Breast epithelium (tissue), 4 donors: ENCODE measurements at places on chromosomes 2 and 18. TPM values are rescaled to one million over a fixed set of nuclear protein-coding genes. Genes with fewer than 3 reads are reported as not detected.

GRCh38 chr2:37412231-37412630 is 67.8 kb downstream of the QPCT start:
- DNase-seq, result no peak
- no peaks in the 10 kb centered on the region for H3K27me3 ChIP-seq
- no peaks in the 10 kb centered on the region for H3K4me1 ChIP-seq
- no peak overlapping the region for H3K4me3 ChIP-seq

GRCh38 chr2:170501421-170502043 is 213.6 kb upstream of the SP5 start:
- H3K36me3 ChIP-seq, result no peaks in the 10 kb centered on the region
- no peaks in the 10 kb centered on the region for H3K27me3 ChIP-seq
- H3K4me1 ChIP-seq, result no peaks in the 10 kb centered on the region
- peak overlapping the region; percentile 22 for H3K27ac ChIP-seq
- no peak for DNase-seq

DNA sequence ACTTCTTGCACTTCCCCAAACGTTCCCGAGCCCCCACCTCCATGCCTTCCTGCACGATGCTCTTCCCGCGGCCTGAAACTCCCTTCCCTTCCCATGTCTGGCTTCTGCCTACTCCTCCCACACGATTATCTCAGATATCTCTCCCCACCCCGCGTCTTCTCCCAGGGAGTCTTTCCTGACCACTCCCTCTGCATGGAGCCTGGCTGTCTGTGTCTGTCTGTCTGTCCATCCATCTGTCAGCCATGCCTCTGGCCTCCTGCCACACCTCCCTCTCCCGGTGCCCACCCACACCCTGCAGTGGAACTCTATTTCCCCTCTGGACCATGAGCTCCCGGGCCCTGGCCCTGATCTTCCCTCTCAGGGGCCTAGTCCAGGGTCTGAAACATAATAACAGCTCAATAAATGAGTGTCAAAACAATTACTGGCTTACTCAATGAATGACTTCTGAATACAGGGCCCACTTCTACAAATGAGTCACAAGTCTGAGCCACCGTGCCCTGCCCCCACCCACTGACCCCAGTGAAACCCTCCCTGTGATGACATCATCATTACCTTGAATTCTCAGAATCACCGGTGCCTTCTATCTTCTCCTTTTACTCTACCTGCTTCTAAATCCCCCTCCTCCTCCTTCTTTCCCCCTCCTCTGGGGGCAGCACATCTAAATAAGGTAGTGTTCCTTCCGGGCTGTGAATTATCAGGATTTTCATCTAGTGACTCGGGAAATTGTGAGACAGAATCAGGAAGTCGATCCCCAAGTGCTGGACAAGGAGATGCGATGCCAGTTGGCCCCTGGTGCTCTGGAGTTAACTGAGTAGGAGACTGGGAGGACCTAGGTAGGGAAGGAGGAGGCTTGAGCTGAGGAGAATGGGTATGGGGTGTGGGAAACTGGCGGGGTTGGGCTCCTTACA is 46.1 kb upstream of the PLB1 start:
- no peak for DNase-seq
- no peaks in the 10 kb centered on the region for H3K27me3 ChIP-seq
- no peaks in the 10 kb centered on the region for H3K36me3 ChIP-seq
- H3K4me3 ChIP-seq, result no peak overlapping the region
- peaks cover 4% of the 10 kb centered on the region for H3K4me1 ChIP-seq
- no peak overlapping the region for H3K27ac ChIP-seq

Gene PUS10
- 16.2 TPM for total RNA-seq

DNA sequence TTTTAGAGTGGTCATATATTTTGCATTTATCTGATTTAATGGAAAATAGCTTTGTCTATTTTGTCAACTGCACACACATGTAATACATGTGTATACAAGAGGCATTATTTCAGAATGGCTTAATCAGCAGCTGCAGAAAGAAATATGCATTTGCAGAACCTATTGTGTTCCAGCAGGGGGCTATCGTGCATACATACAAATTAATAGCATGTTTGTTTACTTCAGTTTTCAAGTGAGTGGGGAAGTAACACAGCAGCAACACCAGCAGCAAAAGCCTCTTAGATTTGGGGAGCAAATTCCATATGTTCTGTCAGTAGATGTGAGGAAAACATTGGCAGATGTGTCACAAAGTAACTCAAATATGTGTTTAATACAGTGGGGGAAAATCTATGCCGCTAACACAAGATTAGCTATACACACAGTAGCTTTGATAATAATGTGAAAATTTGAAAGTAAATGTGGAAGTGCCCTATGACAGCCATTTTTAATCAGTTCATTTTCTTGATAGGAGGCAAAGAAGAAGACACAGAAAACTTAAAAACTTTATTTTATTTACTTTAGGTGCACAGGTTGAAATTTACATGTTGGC is 218.1 kb downstream of the WDR7 start:
- H3K4me3 ChIP-seq, result no peak overlapping the region
- H3K27ac ChIP-seq, result no peak overlapping the region
- no peaks in the 10 kb centered on the region for H3K36me3 ChIP-seq
- no peak for DNase-seq
- H3K27me3 ChIP-seq, result no peaks in the 10 kb centered on the region
- H3K4me1 ChIP-seq, result no peaks in the 10 kb centered on the region

- peaks cover 3% of the 10 kb centered on the region for H3K4me1 ChIP-seq
- DNase-seq, result no peak
- no peak overlapping the region for H3K27ac ChIP-seq
Observed at GRCh38 chr2:128593879-128594650, 275.4 kb upstream of the HS6ST1 start.

GRCh38 chr2:174774886-174775285 is 10.6 kb upstream of the CHRNA1 start:
- no peaks in the 10 kb centered on the region for H3K27me3 ChIP-seq
- H3K4me1 ChIP-seq, result no peaks in the 10 kb centered on the region
- no peak overlapping the region for H3K4me3 ChIP-seq

Gene TEKT4
- not detected for total RNA-seq

DNA sequence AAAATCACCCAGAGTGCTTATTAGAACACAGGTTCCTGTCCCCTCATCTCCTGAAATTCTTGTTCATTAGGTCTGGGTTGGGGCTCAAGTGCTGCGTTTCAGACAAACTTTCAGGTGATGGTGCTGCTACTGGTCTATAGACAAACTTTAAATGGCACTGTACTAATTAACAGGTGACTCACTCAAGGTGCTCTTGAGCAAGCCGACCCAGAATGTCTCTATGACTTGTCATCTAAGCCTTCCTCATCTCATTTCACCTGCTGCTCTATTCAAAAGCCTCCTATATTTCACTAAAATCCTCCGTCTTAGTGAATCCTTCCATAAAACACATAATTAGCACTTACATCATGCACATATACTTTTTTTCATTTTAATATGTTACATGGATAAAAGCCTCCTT is 29.9 kb upstream of the STK39 start:
- no peaks in the 10 kb centered on the region for H3K36me3 ChIP-seq
- H3K27ac ChIP-seq, result no peak overlapping the region
- H3K4me3 ChIP-seq, result no peak overlapping the region
- H3K27me3 ChIP-seq, result no peaks in the 10 kb centered on the region
- H3K4me1 ChIP-seq, result no peaks in the 10 kb centered on the region
- no peak for DNase-seq

DNA sequence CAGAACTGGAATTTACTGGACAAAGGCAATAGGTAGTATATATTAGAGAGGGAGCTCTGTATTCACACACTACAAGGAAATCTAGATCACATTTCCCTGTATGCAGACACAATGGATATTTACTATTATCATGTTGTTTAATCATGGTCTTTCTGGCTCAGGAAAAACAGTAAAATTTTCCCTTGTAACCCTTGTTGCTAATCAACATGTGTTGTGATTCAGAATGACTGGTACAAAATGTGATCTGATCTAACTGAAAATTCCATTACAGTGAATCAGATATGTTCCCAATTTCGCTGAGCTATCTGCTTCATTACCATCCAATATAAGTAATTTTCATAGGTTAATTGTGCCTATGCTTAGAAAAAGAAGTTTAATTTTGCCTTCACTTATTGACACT is 1109.7 kb downstream of the LRP1B start:
- no peaks in the 10 kb centered on the region for H3K4me1 ChIP-seq
- H3K4me3 ChIP-seq, result no peak overlapping the region

Gene RAPGEF4
- 7.7 TPM for total RNA-seq

GRCh38 chr2:213034585-213034984 is 116.8 kb downstream of the IKZF2 start:
- no peaks in the 10 kb centered on the region for H3K4me1 ChIP-seq
- no peak overlapping the region for H3K27ac ChIP-seq
- no peak overlapping the region for H3K4me3 ChIP-seq
- H3K36me3 ChIP-seq, result no peaks in the 10 kb centered on the region

GRCh38 chr2:67232936-67233335 is 164.2 kb upstream of the ETAA1 start:
- H3K27ac ChIP-seq, result no peak overlapping the region
- no peaks in the 10 kb centered on the region for H3K27me3 ChIP-seq
- no peaks in the 10 kb centered on the region for H3K4me1 ChIP-seq
- H3K4me3 ChIP-seq, result no peak overlapping the region
- no peak for DNase-seq
- no peaks in the 10 kb centered on the region for H3K36me3 ChIP-seq

DNA sequence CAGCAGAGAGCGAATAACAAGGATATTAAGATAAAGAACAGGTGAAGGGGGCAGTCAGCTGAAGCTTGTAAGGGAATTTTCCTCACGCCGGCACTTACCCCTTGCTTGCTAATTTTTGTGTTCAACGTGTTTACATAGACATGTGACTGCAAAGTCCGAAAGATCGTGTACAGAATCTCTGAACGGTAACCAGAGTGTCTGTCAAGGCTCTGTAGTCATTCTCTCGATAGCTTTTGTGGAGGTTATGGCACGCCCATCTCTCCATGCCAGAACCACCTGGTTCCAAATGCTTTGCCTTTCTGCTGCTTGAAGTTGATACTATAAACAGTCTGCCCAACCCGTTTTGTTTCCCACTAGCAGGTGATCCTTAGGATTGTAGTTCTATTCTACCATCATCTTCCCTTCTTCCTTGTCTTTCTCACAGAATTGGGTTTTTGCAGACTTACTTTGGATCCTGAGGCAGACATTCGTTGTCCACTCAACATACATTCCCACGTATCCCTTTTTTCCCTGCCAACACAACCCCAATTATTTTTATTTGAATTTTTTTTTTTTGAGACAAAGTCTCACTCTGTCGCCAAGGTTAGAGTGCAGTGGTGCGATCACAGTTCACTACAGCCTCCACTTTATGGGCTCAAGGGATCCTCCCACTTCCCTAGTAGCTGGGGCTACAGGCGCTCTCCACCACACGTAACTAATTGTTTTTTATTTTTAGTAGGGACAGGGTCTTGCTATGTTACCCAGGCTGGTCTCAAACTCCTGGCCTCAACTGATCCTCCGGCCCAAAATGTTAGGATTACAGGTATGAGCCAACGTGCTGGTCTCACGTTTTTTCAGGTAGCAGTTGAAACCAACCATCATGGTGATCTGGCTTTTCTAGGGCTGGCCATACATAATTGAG is 1.3 kb upstream of the USP34 start:
- H3K36me3 ChIP-seq, result no peaks in the 10 kb centered on the region
- no peaks in the 10 kb centered on the region for H3K27me3 ChIP-seq
- H3K4me3 ChIP-seq, result peak overlapping the region; percentile 74
- peak overlapping the region; percentile 99 for H3K27ac ChIP-seq
- DNase-seq, result peak; percentile 28
- no peaks in the 10 kb centered on the region for H3K4me1 ChIP-seq
